CD4-positive, CD25-positive, alpha-beta regulatory T cell (primary cell): ENCODE measurements at places on chromosomes 11 and 22. TPM values are rescaled to one million over a fixed set of nuclear protein-coding genes. Genes with fewer than 3 reads are reported as not detected.

- no peak for DNase-seq
These were observed 116.3 kb downstream of the STK33 start for GRCh38 chr11:8477680-8478079.

The ELMOD1 gene
- polyA plus RNA-seq = not detected

The CRYBB3 gene
- polyA plus RNA-seq = not detected

DNA sequence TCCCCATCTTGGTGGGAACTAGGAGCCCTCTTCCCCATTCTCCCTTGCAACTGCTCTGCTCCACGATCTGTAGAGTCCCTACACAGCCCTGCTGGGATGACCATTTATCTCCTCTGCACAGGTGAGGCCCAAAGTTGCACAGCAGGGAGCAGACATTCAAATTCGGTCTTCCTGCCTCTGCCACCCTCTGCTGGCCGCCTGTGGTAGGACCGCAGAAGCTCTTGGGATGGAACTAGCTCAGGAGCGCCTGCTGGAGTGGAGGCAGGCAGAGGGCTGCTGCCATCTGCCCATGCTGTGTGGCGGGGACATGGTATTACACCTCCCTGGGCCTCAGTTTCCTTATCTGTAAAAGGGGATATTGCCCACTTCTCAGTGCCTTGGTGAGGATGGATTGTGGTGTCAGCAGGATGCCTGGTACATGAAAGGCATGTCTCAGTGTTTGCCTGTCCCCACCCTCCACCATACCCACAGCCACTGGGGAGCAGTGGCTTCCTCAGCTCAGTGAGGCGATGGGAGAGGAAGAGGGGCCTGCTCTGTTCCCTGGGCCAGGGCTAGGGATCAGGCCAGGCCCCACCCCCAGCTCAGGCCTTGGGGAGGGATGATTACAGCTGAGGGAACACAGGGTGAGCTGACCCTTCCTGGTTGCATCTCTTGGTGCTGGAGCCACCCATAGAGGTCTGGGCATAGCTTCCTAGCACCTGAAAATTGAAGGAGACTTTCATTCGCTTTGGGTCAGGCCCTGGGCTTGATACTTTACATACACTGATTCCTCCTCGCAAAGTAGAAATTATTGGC, 11.3 kb upstream of the OMP start:
- peak; percentile 81 for DNase-seq

GRCh38 chr22:24102366-24103200, 78.7 kb upstream of the SUSD2 start:
- no peak for DNase-seq

DNA sequence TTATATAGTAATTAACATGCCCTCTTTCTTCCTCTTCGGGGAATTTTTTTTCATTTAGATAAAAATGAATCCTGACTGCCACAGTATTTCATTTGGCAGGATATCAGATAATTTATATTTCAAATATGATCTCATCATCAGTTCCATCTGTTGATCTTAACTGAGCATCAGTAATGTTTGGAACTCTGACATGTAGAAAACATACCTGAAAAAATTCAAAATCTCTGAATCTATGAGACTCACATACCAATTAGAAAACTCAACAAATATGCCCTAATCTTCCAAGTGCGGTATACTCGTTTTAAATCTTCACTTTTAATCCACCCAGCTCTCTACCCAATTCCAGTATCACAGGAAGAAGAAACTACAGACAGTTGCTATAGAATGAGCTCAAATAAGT, 161.9 kb downstream of the MSANTD4 start:
- DNase-seq = no peak

- DNase-seq = no peak
These were observed 19.3 kb upstream of the MPPED1 start for GRCh38 chr22:43392385-43392989.

- no peak for DNase-seq
These were observed 135.9 kb upstream of the KIRREL3 start for GRCh38 chr11:127136438-127136837.

DNA sequence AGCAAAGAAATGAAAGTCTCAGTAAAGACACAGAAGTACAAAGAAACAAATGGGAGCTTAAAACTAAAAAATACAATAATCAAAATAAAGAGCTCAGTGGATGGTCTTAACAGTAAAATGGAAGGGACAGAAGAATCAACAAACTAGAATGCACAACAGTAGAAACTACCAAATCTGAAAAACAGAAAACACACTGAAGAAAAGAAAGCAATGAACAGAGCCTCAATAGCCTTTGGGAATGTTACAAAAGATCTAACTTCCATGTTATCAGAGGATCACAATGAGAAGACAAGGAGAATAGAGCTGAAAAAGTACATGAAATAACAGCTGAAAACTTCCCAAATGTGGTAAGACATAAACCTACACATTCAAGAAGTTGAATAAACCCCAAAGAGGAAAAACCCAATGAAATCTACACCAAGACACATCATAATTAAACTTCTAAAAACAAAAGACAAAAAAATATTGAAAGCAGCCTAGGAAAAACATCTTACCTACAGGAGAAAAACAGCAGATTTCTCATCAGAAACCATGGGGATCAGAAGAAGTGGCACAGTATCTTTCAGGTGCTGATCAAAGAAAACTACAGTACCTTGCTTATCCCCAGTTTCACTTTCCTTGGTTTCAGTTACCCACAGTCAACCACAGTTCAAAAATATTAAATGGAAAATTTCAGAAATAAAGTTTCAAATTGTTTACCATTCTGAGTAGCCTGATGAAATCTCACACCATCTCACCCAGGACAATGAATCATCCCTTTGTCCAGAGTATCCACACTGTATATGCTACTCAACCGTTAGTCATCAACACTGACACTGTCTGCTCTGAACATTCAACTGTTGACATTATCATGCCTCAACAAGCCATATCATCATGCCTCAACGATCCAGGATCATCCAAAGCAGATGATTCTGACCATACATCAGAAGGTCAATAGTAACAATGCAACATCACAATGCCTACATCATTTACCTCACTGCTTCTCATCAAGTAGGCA, 22.2 kb downstream of the RRAS2 start:
- peak; percentile 16 for DNase-seq

GRCh38 chr11:122145715-122146274, 29.8 kb upstream of the BLID start:
- DNase-seq = no peak

GRCh38 chr11:128416976-128417375, 170.4 kb downstream of the ETS1 start:
- DNase-seq = no peak

- DNase-seq = peak; percentile 55
These were observed 4.0 kb upstream of the MCAM start for GRCh38 chr11:119320776-119321524.

The NRXN2 gene
- not detected for polyA plus RNA-seq

GRCh38 chr22:39917776-39918495, 17.1 kb downstream of the GRAP2 start:
- DNase-seq = no peak
